PC-9 (cell line): ENCODE measurements at places on chromosomes 3 and 15.

GRCh38 chr3:149560001-149560400 is 85.5 kb downstream of the TM4SF4 start:
- DNase-seq = no peak

- DNase-seq = no peak
Observed at GRCh38 chr3:189195302-189195701, 23.5 kb downstream of the TPRG1 start.

DNA sequence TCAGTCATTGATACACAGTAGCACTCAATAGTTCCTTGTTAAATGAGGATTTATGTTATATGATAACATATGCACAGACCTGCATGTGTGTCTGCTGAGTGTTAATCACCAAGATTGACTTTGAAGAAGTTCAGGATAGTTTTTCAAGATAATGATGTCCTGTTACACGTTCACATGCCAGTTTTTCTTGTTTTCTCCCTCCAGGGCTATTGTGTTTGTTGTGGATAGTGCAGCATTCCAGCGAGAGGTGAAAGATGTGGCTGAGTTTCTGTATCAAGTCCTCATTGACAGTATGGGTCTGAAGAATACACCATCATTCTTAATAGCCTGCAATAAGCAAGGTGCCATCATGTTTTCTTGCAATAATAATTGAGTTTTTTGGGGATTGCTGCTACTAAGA is 9.8 kb downstream of the SRPRB start:
- DNase-seq = no peak

- no peak for DNase-seq
Observed at GRCh38 chr3:101884776-101885175, 35.5 kb downstream of the NFKBIZ start.

DNA sequence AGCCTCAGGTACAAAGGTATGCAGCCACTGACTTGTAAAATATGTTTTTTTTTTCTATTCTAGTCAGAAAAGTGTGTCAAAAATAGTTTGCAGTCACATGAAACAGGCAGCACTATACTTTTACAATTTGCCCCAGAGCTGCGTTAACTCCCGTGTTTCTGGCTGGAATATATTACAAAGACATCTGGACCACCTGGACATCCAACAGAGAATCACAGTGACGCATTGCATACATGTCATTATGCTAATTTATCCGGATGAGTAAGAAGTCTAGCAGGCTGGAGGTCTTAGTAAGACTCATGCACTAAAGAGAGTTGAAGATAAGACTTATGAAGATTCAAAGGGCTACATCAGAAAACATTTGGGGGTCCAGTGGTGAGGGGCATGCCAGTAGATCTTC is 39.2 kb upstream of the STRIT1 start:
- no peak for DNase-seq

- no peak for DNase-seq
Observed at GRCh38 chr3:53239800-53240199, 16.0 kb downstream of the TKT start.

- no peak for DNase-seq
Observed at GRCh38 chr3:188974856-188975599, 196.7 kb upstream of the TPRG1 start.

DNA sequence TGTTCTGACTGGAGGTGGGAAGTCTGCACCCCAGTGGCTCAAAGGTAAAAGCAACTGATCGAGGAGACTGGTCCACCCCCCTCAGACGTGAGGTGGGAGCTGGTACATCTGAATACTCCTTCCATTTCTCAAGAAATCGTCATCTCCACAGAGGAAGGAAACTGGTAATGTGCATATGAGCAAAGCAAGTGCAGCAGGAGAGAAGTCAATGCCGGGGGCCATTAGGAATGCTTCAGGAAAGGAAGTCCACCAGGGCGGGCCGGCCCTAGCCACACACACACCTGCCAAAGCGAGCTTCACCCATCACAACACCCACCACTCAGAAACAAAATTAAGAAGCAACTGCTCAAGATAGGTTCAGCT is 8.5 kb downstream of the TBC1D2B start:
- no peak for DNase-seq

GRCh38 chr3:80052271-80052670 is 284.5 kb upstream of the ROBO1 start:
- no peak for DNase-seq

GRCh38 chr3:64167351-64167750 is 57.9 kb downstream of the PRICKLE2 start:
- DNase-seq = no peak

GRCh38 chr15:101570241-101570640 is 80.7 kb upstream of the PCSK6 start:
- DNase-seq = no peak

DNA sequence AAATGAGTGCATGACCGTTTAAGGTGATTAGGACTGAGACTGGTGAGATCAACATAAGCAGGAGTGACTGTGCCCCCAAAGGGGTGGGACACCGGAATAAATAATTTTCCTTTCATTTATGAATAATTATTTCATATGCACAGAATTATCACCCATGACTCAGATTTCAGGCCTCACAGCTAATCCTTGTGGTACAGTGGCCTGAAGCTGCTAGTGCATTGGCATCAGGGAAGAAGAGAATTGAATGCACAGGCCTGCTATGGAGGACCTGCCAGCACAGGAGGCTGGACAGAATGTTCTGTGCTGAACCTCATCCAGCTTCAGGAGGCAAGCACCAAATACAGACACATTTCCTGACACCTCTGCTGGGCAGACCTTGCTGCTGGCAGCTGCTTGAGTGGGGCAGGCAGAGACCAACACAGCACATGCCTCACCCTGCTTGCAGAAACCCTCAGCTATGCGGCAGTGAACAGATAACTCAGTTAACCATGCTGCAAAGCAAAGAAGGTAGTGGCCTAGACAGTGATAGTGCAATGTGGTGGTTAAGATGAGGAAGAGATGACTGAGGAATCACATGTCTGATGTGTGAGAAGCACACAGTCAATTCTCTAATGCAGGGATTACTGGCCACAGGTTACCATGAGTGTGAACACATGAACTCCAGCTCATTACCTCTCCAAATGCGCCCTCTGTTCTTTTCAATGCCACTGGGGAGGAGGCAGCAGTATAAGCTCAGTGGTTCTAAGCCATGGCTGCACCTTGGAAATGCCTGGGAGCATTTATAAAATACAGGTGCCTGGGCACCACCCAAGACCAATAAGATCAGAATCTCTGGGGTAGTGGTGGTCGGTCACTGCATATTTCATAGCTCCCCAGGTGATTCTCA is 68.1 kb upstream of the SCN5A start:
- no peak for DNase-seq

DNA sequence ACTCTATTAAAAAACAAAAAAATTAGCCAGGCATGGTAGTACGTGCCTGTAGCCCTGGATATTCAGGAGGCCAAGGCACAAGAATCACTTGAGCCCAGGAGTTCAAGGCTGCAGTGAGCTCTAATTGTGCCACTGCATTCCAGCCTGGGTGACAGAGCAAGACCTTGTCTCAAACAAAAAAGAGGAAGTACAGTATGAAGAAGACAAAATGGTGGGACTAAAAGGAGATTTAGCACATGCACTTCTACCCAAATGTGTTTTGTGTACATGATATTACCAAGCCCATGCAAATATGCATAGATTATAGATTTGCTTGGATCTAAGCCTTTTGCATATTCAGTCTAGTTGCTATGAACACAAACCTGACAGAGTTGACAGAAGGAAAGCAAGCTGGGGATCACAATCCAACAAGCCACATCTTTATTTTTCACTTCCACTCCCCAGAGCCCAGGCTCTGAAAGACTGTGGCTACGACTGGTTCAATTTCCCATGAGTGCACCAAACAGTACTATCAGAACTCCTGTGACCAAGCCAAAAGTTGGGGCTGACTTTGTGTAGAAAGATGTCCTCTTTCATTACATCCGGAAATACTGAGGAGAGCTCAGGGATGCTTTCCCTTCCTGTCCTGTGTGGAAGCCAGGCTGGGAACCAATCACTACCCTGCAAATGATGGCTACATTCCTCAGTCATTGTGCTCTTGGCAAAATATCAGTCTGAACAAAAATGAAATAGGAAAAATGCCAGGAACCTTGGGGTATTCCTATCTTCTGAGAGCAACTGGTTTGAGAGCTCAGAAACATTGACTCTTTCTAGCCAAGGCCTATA is 49.4 kb downstream of the TGM4 start:
- DNase-seq = no peak

GRCh38 chr3:140424726-140425125 is 253.1 kb upstream of the TRIM42 start:
- DNase-seq = no peak

- no peak for DNase-seq
Observed at GRCh38 chr3:112303764-112304325, 9.8 kb upstream of the SLC9C1 start.

DNA sequence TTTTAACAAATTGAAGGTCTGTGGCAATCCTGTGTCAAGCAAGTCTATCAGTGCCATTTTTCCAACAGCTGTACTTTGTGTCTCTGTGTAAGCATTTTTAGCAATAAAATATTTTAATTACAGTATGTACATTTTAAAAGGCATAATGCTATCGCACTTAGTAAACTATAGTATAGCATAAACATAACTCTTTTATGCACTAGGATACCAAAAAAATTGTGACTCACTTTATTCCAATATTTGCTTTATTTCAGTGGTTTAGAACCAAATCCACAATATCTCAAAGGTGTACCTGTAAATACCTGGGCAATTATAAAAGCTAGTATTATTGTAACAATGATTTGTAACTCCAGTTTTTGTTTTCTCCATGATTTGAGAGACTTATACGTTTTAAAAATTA is 46.5 kb downstream of the FRMD5 start:
- no peak for DNase-seq

- DNase-seq = no peak
Observed at GRCh38 chr15:90087454-90088154, 14.7 kb downstream of the IDH2 start.

DNA sequence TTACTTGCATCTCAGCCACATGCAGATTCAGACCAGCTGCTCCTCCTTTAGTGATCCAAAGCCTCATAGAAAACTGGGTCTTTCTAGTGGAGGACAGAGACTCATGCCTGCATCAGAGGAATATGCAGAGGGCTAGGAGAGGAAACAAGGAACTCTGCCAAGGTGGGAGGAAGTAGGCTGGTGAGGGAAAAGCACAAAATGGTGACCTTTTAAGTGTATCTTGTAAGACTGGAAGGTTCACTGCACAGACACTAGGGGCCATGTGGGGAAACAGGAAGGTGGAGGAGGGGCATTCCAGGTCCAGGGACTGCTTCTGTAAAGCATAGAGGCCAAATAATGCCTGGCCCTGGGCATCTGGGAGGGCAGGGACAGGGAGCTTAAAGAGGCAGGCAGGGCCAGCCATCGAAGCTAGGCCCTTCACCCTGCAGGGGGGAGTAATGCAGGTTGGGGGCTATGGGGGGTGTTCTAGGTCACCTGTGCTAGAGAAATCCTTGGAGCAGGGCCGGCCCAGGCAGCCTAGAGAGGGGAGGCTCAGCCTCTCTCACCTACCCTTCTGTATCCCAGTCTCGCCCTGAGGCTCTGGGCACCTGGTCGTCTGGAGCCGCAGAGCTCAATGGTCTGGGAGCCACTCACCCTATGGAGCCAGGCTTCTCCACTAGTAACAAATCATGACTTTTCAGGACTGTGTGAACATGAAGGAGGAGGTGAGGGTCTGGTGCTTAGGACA is 117.7 kb downstream of the DNAJB8 start:
- no peak for DNase-seq

- DNase-seq = no peak
Observed at GRCh38 chr15:29890336-29891095, 68.2 kb upstream of the TJP1 start.

DNA sequence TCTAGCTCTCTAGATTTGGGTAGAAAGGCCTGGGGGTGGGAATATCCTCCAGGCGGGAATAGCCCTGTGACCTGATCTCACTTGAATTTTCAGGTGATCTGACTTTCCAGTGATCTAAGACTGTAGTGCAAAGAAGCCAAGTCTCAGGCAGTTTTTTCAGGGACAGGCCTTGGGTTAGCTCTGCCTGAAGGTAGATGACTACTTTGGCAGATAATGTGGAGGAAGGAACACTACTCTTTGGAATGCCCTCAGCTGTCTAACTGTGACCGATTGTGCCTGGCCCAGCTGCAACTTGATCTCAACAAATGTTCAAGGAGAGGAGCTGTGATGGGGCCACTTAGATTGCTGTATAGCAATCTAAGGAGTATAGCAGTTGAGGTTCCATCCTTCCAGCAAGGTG is 193.7 kb downstream of the TCF12 start:
- no peak for DNase-seq

DNA sequence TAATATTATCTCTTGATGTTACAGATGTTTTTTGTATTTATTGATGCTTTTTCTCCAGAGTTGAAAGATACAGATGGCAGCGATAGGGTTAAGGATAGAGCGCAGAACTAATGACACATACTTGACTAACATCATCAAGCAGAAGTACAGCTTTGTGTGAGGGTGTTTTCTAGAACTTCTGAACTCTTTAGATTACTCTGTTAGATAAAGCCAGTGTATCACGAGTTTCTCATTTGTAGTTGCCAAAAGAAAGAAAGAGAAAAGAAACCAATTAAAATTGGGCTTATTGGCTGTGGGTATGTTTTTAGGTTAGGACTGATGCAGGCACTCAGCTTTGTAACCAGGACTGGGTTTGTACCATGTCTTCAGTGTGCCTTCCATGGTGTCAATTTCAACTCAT is 6.6 kb upstream of the GPR171 start:
- DNase-seq = no peak

GRCh38 chr3:185253645-185254410 is at the start of gene EHHADH:
Gene EHHADH (minus strand): TSS chr3:185254049. CDS start chr3:185254022, 27 bp downstream.
- DNase-seq = peak; percentile 52

DNA sequence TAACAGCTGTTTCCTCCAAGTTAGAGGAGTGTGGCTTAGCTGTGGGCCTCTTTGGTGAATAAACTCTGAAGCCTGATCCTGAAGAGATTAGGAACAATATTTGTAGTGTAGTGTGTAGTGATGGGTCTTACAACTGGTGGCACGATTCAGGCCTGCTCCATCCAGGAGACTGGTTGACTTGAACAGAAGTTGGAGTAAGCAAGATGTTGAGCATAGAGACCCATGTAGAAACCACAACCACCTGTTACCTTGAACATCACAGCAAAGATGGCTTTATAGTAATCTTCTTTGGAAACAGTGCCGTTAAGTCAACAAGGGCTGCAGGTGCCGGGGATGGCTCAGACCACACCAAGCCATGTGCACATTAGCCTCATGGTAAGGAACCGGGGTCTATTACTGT is 74.2 kb upstream of the RASGRP1 start:
- no peak for DNase-seq
